NCI-H226 (cell line): ENCODE measurements at places on chromosomes 7 and 10.

GRCh38 chr10:75916906-75917305 lies 485.5 kb downstream of the LRMDA start:
- DNase-seq: no peak

DNA sequence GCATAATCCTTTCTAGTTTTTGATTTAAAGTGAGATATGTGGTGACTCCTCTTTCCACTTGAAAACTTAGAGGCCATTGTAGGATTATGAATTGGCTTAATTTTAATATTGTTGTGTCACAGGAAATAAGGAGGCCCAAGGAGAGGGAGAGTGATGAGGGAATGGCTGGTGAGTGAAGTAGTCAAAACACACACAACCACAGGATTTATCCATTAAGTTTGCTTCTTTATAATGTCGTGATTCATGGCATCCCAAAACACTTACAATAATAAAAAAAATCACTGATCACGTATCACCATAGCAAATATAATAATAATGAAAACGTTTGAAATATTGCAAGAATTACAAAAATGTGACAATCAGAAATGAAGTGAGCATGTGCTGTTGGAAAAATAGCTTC lies 1215.5 kb upstream of the LRRTM3 start:
- DNase-seq: no peak

DNA sequence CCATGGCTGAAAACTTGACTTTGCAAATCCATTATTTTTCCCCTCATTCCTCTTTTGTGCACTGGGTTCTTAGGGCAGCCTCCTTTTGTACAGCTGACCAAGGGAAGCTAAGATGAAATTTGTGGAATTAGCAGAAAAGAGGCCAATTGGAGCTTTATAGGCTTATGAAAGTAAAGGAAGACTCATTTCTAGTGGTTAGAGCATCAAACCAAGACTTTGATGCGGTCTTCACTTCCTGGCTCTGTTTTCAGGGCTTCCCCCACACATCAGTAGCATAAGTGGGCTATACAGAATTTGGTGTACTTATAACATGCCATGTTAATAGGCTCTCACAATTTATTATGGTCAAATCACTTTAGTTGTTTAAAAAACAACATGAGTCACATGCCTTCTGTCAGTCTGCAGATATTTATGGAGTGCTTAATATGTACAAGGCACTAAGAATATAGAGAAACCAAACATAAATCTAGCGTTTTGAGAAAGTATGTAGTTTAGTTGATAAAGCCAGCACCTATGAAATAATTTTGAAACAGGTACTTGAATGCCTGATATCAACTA lies 5.7 kb downstream of the AUTS2 start:
- no peak for DNase-seq

- no peak for DNase-seq
These were observed 6.4 kb upstream of the FIGNL1 start for GRCh38 chr7:50456371-50457123.

GRCh38 chr7:45657136-45657889 lies 83.1 kb downstream of the ADCY1 start:
- no peak for DNase-seq

DNA sequence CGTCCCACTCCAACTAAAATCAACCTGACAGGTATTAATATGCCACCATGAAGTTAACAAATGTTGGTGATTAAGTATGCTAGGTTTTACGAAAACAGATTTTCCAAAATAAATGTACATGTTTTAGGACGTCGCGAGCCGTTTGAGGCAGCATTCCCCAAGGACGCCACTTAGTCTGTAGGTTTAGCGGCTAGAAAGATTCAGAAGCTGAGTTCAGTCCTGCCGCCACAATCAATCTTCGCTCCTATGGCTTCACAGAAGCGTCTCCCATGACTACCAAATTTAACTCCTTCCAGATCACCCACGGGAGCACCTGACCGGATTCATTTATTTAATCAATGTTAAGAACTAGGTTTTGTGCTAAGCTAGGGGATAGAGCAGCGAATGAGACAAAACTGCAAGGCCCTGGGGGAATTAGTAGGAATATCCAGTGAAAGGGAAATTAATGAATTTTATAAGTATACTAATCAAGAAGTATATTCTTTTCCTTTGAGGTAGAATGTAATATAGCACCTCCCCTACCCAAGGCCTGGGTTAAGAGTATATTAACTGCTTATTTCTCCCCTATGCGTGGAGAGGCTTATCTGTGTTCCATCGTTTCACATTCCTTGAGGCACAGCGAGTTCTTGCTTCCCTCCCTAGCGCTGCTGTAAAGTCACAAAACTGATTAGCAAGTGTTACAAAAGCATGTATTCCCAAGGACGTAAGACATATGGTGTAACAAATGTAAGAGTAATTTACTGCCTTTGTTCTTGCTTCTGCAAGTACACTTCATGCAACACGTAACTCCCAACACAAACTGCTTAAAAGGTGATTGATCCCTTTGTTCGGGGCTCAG lies 994 bp upstream of the CYP51A1 start:
- DNase-seq: no peak

GRCh38 chr7:139099172-139099947 lies 10.2 kb downstream of the ZC3HAV1 start:
- no peak for DNase-seq
